Hematopoietic multipotent progenitor cell treated with erythropoietin and hydrocortisone succinate and interleukin-3 and kit ligand, for 6 days (in vitro differentiated cells): ENCODE measurements at places on chromosomes 4 and X.

GRCh38 chr4:77120886-77121508 is 36.0 kb upstream of the CCNG2 start:
- no peak for DNase-seq

DNA sequence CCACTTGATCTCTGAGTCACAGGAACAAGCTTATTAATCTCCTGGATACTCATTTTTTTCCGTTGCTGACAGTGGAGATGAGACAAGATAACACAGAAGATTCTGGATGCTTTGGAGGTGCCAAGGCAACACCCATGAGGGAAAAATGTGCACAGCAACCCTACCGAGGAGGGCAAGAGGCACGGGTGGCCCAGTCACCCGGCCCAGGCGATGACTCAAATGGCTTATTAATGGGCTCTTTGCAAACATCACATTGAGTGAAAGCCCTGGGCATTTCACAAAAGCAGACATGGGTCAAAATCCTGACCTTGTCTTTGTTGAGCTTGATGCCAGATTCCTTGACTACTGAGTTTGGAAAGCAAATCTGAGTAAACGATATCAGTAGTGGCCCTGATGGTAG is 315.1 kb downstream of the STK32B start:
- DNase-seq, result no peak

DNA sequence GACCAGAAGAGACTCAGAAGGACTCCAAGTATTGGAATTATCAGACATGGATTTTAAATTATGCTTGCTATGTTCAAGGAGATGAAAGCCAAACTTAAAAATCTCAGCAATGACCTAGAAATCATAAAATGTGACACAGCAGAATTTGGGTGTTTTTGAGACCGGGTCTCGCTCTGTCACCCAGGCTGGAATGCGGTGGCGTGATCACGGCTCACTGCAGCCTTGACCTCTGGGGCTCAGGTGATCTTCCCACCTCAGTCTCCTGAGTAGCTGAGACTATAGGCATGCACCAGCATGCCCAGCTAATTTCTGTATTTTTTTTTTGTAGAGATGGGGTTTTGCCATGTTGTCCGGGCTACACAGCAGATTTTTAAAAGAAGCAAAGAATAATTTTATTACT is 12.7 kb downstream of the TAB3 start:
- no peak for DNase-seq

DNA sequence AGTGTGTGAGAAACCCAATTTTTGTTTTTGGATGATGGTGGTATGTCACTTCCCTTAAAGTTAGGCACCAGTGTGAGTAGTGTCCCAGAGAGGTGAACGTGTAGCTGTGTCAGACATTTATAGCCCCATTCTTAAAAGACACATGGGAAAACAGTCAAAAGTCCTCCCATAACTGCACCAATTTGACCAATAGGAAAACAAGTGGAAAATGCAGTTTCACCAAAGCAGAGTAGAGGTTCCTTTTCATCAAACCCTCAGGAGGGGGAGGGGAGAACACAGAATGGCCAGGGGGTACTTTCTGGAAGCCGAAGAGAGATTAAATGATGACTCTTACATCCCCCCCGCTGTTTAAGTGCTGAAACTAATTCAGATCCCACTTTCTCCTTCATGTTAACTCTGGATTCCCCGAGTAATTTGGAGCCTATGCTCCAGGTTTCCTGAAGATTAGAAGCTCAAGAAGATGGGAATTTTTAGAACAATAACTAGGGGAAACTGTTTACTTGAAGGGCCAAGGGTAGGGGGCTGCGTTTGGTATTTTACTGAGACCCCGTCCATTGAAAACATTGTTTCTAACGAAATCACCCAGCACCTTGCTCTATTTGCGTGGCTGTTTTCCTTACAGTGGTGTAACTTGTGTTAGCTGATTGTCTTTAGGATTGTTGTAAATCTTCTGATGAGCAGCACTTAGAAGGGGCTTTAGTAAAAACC is 2.1 kb upstream of the LEF1 start:
- peak; percentile 47 for DNase-seq

- DNase-seq, result no peak
Measured at GRCh38 chr4:176210101-176210500, 14.7 kb upstream of the SPATA4 start.

GRCh38 chrX:136863826-136864225 is 16.7 kb downstream of the RBMX start:
- DNase-seq, result no peak

- DNase-seq, result no peak
Measured at GRCh38 chr4:8896071-8896470, 24.4 kb upstream of the HMX1 start.

DNA sequence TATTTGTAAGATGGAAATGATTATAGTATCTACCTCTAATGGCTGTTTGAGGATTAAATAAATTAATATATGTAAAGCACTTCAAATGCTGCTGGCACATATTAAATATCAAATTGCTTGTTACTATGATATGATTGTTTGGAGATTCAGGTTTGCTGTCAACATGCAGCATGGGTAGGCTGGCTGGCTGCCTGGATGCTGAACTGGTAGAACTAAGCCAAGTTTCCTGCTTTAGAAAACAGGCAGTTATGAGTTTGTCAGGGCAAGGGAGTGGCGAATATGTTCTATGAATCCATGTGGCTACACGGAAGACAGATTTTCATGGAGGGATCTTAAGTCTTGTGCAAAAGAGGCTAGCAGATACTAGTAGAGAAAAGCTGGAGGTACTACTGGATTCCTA is 239.6 kb downstream of the GBA3 start:
- no peak for DNase-seq

DNA sequence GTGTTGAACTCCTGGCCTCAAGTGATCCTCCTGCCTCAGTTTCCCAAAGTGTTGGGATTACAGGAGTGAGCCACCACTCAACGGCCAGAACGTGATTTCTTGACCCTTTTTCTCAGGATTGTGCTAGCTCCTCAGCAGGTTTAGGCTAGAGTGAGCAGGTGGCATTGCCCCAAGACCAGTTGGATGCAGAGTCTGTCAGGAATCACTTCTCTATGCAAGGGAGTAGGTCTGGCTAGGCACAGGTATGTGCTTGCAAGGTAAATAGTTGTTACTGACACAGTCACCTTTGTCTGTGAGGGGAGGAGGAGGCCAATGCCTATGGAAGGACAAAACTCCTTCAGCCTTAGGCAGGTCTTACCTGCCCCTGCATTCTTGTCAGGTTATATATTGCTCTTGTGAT is 24.2 kb downstream of the SLC25A5 start:
- no peak for DNase-seq

DNA sequence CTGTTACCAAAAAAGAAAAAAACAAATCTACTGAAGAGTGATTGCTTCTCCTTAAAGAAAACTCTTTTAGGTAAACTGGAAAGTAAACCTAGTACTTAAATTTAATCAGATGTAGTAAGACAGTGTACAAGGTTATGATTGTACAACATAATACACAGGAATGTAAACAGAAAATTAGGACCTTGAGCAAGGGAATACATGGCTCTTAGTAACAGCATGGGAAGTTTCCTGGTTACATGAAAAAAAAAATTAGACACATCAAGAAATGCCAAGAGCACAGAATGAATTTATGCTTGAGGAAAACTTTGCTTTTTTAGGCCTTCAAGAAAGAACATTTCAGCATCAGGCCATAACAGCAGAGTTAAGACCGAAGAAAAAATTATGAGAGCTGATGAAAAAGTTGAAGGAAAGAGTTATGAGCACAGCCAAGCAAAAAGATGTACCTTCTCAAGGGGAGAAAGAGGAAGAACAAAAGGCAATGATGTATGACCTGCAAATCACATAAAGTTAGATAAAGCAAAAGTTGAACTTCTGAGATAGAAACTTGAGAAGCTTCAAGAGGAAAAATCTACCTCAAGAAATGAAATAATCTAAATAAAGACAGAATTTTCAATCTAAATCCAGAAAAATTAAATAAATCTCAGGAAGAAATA is 311.6 kb downstream of the GALNTL6 start:
- DNase-seq, result no peak

DNA sequence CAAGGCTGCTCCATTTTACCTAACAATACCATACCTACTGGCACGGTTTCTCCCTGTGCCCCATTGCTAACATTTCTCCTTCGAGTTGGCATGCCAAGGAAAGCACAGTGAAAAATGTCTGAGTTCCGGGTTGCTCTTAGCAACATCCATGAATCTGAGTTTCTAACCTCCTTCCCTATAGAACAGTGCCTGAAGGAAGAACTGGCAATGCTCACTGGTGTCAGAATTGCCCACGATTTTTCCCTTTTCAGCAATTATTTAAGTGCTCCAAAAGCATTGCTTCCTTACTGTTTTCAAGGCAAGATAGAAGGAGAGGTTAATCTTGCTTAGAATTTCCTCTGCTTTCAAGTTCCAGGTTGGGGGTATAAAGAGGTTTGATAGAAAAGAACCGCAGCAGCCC is 75.1 kb downstream of the SORBS2 start:
- DNase-seq, result no peak

DNA sequence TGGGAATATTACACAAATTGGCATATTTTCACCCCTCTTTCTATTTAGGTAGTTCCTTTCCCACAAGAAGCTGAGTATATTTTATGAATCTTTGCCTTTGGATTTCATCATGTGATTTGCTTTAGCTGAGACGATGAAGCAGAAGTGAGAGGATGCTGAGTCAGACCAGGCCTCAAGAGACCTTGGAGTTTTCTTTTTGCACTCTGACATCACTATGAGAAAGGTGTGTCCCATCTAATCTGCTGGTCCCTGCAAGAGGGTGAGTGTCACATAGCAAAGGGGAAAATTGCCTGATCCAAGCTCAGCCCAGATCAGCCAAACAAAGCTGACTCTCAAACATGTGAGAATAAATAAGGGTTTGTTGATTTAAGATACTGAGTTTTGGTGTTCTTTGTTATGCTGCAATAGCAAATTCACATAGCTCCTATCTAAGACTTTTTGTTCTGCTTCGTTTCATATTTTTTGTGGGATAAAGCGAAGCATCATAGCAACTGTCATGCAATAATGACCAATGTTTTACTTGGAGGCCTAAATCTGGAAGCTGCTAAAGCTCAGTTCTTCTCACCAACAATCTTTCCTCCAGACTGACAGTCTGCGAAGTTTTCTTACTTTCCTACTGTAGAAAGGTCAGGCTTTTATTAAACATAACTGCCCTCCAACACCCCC is 176.9 kb downstream of the PDHA2 start:
- DNase-seq, result peak; percentile 8

- peak; percentile 23 for DNase-seq
Measured at GRCh38 chrX:104253567-104254441, 929 bp downstream of the ESX1 start.

- no peak for DNase-seq
Measured at GRCh38 chr4:37946503-37947179, 13.6 kb upstream of the PTTG2 start.

GRCh38 chrX:133302775-133303445 is 84.8 kb upstream of the TFDP3 start:
- DNase-seq, result no peak

DNA sequence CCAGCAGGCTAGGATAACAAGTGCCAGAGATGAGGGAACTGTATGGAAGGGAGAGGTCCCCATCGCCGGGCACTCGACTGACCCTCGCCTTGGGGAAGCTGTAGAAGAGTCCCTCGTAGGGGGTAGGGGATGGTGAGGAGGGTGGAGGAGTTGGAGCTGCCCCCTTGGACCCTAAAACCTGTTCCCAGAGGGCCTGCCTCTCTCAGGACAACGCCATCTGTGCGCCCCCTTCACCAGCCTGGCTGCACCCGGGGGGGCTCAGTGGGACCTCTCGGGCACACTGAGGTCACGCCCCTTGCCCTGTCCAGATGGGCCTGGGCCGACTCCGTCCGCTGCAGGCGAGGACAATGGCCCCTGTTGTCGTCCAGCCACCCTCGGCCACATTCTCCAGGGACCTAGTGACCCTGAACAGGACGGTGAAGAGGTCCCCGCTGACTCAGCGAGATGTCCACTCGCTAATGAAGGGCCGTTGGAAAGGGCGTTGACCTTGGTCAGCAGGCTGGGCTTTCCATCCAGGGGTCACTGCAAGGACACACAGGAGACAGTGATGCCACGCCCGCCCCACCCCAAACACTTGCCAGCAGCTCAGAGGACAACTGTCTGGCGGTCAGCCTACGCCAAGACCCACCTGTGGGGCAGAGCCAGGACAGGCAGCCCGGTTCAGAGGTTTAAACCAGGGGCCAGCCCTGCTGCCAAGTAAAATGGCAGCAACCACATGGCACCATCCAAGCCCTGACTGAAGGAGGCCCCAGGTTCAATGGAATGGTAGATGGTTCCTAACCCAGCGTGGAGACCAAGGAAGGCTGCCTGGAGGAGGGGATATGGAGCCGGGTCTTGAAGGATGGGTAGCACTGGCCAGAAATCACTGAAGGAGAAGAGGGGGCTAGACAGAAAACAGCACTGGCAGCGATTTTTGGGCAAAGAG is 51.2 kb downstream of the HMX1 start:
- DNase-seq, result no peak

- peak; percentile 76 for DNase-seq
Measured at GRCh38 chrX:71111141-71111843, at the start of gene IL2RG. TSS of gene IL2RG (minus strand) at chrX:71111577. CDS start at chrX:71111539, 38 bp downstream.

DNA sequence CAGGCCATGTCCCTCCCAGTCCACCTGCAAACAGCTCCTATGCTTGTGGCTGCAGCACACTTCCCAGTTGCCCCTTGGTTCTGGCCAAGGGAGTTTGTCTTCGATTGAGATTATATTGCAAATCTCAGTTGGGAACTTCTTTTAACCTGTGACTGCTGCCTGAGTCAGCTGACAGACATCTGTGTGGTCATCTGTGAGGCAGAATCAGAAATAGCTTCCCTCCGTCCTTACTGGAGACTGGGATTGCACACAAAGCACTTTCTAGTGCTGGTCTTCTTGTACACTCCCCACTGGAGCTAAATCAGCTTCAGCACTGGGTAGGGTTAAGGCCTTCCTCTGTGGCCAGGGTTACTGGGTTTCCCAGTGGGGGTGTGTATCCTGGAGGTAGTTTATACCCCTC is 34.3 kb downstream of the ZNF330 start:
- no peak for DNase-seq

GRCh38 chr4:160604541-160604940 is 1501.7 kb downstream of the RAPGEF2 start:
- no peak for DNase-seq

- DNase-seq, result no peak
Measured at GRCh38 chr4:127916512-127916911, 35.8 kb downstream of the PLK4 start.

GRCh38 chrX:72314881-72315280 is 9.2 kb upstream of the CITED1 start:
- DNase-seq, result no peak

DNA sequence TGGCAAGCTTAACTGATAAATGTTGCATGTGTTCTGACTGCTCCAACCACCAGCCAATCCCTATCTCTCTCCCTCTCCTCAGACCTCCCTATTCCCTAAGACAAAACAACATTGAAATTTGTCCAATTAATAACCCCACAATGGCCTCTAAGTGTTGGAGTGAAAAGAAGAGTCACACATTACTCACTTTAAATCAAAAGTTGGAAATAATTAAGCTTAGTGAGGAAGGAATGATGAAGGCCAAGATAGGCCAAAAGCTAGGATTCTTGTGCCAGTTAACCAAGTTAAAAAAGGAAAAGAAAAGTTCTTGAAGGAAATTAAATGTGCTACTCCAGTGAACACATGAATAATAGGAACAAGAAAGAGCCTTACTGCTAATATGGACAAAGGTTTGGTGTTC is 55.6 kb downstream of the FBXW7 start:
- no peak for DNase-seq

- DNase-seq, result no peak
Measured at GRCh38 chr4:73589887-73590801, 30.1 kb downstream of the RASSF6 start.
